ENCODE measurements at places on chromosomes 12 and 14. TPM values are rescaled to one million over a fixed set of nuclear protein-coding genes. Genes with fewer than 3 reads are reported as not detected.

GRCh38 chr14:75539162-75539560, 16.9 kb downstream of the BATF start:
- no peak for DNase-seq

DNA sequence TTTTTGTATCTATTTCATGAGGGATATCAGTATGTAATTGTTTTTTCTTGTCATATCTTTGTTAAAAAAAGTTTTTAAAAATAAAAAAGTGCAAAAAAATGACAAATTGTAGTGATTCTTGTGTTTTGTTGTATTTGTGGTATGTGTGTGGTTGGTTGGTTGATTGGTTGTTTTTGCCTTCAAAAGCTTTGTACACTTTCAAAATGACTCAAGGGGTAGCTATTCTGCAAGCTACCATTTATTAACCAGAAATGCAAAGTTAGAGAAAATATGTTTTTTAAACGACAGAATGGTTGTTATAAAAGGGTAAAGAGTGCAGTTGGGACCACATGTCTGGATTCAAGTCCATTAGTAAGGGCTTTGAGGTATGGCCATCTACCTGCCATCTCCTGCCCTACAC, 119.3 kb downstream of the SLC35F4 start:
- no peak for DNase-seq

- DNase-seq, result no peak
These were observed 11.5 kb downstream of the RITA1 start for GRCh38 chr12:113196990-113197389.

DNA sequence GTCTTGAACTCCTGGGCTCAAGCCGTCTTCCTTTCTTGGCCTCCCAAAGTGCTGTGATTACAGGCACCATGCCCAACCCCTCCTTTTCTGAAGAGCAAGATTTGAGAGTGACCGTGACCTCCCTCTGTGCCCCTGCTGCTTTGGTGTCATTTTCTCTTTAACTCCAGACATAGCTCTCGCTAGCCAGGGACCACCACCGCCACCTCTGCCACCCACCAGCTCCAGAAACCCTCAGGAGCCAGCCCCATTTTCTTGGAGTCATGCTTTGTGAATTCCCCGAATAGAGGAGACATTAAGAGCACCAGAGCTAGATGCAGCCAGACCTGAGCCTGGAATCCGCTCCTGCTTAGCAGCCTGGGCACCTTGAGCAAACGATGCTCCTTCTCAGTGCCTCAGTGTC, 18.2 kb downstream of the SDSL start:
- no peak for DNase-seq

FCF1 gene
- total RNA-seq, result 32.5 TPM
